ENCODE measurements at places on chromosomes 4 and X.
A peak's percentile ranks its signal among the peaks of the same experiment; 100 is the strongest.

DNA sequence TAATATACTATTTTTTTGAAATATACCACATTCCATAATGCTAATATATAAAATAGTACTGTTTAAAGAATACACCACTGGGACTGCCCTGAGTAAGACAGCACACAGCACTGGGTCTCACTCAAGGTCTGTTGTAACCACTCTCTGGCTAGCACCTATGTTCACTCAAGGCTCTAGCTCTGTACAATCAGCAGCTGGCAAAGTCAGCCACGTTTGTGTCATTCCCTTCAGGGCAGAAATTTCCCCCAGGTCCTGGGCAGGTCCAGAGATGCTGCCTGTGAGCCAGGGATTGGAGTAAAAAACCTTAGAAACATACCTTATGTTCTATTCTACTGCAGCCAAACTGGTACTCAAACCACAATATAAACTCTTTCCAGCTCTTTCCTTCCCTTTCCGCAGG lies 1160.2 kb upstream of the ADGRL3 start:
- DNase-seq, result no peak

- peak; percentile 41 for DNase-seq
Measured at GRCh38 chr4:83387012-83387411, 52.4 kb upstream of the HPSE start.

- DNase-seq, result no peak
Measured at GRCh38 chr4:83504503-83504902, 19.6 kb upstream of the ABRAXAS1 start.

- peak; percentile 16 for DNase-seq
Measured at GRCh38 chrX:97026406-97026805, 142.7 kb downstream of the RPA4 start.

GRCh38 chr4:76965866-76966579 lies 16.5 kb downstream of the SEPTIN11 start:
- DNase-seq, result no peak

DNA sequence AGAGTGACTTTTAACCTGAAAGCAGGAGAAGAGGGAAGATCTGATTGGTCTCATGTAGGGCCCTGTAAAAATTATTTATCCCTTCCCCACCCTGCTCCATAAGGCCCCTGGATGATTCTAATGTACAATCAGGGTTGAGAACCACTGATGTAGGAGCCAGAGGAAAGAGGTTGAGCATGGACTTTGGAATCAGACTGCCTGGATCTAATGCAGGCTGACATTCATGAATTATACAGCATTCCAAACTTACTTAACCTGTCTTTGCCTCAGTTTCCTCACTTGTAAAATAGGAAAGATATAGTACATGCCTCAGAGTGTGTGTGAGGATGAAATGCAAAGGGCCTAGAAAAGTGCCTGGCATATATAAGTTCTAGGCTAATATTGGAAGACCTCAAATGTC lies 47.0 kb downstream of the STX18 start:
- no peak for DNase-seq

DNA sequence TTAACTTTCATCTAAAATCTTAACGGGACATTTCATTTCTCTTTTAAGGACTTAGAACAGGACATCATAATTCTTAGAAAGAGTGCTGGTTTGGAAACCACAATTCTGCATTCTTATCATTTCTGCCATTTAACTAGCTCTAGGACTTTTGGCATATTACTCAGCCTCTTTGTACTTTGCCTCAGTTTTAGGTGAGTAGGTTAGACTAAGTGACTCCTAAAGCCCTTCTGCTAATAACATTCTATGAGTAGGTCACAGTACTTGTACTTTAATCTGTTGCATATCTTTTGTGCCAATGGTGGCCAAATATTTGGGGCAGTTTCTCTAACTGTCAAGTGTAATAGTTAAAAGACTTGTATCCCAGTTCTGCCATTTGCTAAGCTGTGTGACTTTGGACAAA lies 115.4 kb upstream of the NUDT6 start:
- no peak for DNase-seq

Data from iPS-NIHi11 (cell line).